Left colon (tissue), 2 donors: ENCODE measurements at places on chromosomes 7 and 10. TPM values are rescaled to one million over a fixed set of nuclear protein-coding genes. Genes with fewer than 3 reads are reported as not detected.

Gene NEUROD6
- total RNA-seq, result not detected

Gene PRKG1
- total RNA-seq, result 17.2 TPM

Gene ACBD7
- total RNA-seq, result 0.25 TPM

Gene PTPN20
- 1.8 TPM for total RNA-seq

Gene CROT
- total RNA-seq, result 35.8 TPM

Gene MMRN2
- total RNA-seq, result 7.8 TPM

Gene LEP
- 0.75 TPM for total RNA-seq

Gene JAKMIP3
- total RNA-seq, result 0.14 TPM

Gene TMEM176B
- 173 TPM for total RNA-seq

Gene STRIP2
- 2.4 TPM for total RNA-seq

Gene EBLN1
- not detected for total RNA-seq

Gene RPEL1
- not detected for total RNA-seq
